ENCODE measurements at places on chromosomes 11 and 22.

DNA sequence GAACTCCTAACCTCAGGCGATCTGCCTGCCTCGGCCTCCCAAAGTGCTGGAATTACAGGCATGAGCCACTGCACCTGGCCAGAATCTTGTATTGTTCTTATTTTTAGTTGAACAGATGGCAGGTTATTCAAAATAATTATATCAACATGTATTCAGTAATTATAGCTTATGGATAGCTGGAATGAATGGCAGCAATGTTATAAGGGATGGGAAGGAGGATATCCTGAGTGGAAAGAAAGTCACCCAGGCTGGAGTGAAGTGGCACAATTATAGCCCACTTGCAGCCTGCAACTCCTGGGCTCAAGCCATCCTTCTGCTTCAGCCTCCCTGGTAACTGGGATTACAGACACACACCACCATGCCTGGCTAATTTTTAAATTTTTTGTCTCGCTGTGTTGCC is 88.1 kb downstream of the MED15 start:
- no peak for DNase-seq

DNA sequence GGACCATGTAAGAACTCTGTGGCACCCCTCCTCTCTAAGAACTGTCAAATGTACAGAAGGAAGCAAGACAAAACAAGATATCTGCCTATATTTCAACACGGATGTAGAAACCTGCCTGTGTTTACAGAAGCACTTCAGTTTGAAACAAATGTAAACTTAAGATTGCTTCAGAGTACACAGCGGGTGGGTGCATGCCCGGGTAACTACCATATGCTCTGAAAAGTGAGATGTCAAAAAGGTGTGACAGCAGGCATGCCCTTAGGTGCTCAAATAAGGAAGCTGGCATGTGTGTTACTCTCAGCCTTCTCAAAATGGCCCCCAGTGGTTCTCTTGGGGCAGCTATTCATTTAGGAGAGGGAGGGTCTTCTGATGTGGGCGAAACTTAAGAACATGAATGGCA is 5.2 kb downstream of the ACP2 start:
- peak; percentile 73 for DNase-seq

DNA sequence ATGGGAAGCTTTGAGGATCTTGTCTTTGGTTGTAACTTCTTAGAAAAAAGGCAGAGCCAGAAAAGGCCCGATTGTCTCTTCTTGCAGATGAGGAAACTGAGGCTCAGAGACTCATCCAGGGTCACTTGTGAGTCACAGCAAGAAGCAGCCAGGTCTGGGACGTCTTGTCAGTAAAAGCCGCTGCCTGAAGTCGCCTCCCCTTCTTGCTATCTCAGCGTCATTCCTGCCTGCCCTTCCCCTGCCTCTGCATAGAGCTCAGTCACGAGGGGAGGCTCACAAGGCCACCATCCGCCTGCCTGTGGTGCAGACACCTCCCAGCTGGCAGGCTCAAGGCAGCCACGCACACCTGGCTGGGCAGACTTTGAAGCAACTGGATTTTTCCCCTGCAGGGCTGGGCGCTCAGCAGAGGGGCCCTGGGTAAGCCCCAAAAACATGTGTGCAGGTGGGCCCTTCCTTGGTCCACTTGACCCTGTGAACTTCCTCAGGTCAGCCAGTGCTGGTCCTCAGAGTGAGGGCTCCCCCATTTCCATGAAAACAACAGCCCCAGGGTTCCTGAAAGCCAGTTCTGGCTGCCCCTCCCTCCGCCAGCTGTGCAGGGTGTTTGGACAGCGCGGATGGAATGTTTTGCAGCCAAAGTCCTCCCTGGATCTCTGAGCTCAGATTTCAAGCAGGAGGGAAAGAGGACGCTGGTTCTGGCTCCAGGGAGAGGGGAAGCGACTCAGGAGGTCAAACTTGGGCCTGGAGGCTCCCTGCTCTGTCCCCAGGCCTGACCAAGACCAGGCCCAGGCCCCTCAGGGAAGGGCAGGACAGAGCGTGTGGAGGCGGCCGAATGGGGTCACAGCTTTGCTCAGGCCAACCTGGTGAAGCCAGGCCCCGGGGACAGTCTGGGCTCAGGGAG is 6.0 kb upstream of the RAB3IL1 start:
- DNase-seq: no peak

DNA sequence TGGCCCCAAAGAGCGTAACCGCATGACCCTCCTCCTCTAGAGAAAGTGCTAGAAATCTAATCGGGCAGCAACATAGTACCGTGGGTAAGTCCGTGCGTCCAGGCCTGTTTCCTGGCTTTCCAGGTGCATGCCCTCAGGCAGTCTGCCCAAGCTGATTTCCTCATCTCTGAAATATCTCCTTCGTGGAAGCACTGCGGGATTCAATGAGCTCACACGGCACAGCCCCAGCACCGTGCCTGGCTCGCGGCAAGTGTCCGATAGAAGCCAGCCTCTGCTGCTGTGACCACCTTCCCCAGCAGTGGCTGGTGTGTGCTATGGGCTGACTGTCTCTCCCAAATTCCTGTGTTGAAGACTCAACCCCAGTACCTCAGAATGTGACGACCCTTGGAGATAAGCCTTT is 20.7 kb downstream of the RPUSD4 start:
- DNase-seq: peak; percentile 65

- DNase-seq: no peak
Observed at GRCh38 chr11:36421546-36422155, 88.4 kb downstream of the TRAF6 start.

- DNase-seq: no peak
Observed at GRCh38 chr11:119691020-119691666, 37.9 kb downstream of the NECTIN1 start.

GRCh38 chr11:21072558-21072957 is 403.2 kb downstream of the NELL1 start:
- no peak for DNase-seq

DNA sequence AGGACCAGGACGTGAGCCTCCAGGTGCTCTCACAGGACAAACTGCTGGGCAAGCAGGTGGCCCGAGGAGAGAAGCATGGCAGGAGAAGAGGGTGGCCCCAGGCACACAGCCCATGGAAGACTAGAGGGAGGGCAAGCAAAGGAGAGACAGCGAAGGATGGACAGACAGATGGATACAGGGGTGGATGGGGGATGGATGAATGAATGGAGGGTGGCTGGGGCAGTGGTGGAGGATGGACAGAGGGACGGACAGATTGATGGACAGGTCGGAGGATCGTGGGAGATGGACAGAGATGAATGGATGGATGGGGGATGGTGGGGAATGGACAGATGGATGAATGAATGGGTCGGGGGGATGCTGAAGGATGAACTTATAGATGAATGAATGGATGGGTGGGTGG is 22.7 kb downstream of the ARVCF start:
- DNase-seq: peak; percentile 16

All from right lobe of liver (tissue), 6 donors.